Fibroblast of villous mesenchyme (primary cell): ENCODE measurements at places on chromosomes 2 and 18.

DNA sequence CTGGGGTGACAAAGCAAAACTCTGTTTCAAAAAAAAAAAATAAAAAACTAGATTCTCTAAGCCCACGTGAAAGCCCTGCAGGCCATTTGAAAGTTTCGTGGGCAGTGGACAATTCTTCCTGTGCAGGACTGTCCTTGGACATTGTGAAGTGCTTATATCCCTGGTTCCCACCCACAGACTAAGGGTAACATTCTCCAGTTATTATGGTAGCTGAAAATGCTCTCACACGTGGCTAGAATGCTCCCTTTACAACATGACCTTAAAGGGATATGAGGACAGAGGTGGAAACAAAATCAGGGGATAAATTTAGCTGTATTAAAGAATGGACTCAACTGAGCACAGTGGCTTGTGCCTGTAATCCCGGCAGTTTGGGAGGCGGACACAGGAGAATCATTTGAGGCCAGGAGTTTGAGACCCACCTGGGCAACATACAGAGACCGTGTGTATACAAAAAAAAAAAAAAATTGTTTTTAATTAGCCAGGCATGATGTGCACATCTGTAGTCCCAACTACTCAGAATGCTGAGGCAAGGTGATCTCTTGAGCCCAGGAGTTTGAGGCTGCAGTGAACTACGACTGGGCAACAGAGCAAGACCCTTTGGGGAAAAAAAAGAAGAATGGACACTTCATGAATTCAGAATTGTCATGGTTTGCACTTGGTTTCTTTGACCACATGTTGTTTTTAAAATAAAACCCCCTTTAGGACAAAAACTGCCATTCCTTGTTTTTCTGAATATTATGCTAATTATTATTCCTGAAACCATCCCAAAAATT, 167.9 kb downstream of the MGAT5 start:
- no peak for DNase-seq

- DNase-seq, result peak; percentile 35
These were observed 180.4 kb downstream of the MBD5 start for GRCh38 chr2:148201075-148202004.

DNA sequence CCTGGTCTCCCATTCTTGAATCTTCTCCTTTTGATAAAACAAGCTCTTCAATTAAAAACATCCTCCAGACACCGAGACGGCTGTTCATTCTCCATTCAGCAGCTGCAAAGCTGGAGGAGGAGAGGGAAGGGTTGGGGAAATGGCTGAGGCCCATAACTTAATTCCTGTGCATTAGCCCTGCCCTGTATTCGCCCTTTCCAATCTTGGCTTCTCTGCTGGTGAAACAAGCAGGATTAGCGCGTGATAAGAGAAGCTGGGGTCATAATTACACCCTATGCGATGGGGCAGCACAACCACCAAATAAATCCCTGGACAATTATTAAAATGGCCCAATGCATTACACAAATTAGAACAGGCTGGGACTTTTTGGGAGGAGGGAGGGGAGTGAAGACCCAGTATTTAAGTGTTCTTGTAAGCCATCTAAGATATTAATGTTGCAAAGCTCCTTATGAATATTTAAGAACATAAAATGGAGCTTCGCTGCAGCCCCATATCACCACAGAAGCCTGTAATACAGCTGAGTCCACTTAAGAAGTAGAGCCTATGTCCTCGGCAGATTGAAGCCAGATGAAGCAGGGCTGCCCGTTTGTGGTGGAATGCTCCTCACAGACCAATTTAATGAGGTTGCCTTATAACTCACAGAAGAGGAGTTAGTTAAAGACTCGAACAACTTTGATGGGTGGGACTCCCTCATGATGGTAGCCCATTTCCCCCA, 176.6 kb upstream of the SKOR2 start:
- DNase-seq, result no peak

- DNase-seq, result no peak
These were observed 27.7 kb downstream of the SERPINB8 start for GRCh38 chr18:63997606-63998005.
